Femur (tissue), 1 donor: ENCODE measurements at places on chromosomes 6 and 20.
A peak's percentile ranks its signal among the peaks of the same experiment; 100 is the strongest.

DNA sequence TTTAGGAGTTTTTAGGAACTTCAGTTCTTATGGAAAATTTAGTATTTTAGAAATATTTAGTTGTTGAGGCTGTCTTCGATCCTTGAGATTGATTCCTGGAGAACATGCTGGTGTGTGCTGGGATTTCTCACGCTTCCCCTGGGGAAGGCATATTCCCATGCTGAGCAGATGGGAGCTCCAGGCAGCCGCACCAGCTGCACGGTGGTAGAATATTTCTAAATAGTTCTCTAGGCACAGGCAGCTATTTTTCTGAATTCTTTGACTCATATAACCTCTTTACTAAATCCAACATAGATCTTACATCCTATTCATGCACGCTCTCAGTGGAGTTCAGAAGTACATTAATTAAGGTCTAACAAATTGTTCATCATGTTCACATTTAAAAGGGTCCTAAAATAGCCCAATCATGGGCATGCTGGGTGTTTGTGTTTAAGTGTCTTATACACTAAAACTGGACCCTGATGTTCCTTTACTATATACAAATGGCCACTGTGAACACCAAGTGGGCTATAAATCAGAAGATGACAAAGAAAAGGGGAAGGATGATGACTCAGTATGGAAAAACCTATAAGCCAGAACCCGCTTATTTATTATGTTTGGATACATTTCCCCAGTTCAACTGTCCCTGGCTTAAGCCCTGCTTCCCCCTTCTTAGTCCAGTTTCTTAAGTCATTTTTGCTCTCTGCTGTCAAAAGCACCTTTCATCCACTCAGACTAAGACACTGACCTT is 138.5 kb downstream of the UST start:
- DNase-seq = no peak

- peak; percentile 77 for DNase-seq
Measured at GRCh38 chr6:35363293-35363750, 21.0 kb downstream of the PPARD start.

DNA sequence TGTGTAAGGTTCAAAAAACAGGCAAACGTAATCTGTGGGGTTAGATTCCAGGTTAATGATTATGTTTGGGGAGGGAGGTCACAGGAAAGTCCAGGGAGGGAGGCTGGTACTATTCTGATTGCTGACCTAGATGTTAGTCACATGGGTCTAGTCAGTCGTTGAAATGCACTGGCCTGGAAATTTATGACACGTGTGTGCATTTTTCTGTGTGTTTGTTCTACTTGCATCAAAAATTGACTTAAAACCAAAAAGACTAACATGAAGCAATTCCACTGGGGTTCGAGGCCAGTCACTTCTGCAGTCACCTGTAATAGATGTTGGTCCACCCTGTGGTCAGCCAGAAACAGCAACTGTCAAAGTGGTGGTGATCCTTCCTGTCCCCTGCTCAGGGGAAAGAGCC is 104.2 kb upstream of the MLN start:
- no peak for DNase-seq

DNA sequence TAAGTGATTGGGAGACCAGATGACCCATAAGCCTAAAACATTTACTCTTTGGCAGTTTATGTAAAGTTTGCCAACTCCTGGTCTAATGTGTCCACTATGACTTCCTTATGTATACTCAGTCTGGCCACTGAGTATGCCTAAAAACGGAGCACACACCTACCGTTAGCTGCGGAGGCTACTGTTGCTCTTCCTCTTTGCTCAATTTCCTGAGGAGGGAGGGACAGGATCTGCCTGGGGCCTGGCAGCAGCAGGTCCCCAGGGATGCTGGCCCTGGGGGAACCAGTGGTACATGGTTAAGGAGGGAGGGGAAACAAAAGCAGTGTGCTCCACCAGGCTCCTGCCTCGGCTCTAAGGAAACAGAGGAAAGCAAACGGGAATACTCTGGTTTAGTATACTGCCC is 113.5 kb downstream of the CDYL start:
- no peak for DNase-seq

DNA sequence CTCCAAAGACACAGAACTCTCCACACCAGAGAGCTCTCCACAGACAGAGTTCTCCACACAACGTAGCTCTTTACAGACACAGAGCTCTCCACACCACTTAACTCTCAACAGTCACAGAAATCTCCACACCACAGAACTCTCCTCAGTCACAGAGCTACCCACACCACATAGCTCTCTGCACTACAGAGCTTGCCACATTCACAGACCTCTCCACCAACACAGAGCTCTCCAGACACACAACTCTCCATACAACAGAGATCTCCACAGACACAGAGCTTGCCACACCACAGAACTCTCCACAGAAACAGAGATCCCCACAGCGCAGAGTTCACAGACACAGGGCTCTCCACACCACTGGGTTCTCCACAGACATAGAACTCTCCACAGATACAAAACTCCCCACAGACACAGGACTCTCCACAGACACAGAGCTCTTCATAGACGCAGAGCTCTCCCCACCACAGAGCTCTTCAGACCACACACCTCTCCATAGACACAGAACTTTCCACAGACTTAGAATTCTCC is 52.5 kb downstream of the ERMARD start:
- no peak for DNase-seq

DNA sequence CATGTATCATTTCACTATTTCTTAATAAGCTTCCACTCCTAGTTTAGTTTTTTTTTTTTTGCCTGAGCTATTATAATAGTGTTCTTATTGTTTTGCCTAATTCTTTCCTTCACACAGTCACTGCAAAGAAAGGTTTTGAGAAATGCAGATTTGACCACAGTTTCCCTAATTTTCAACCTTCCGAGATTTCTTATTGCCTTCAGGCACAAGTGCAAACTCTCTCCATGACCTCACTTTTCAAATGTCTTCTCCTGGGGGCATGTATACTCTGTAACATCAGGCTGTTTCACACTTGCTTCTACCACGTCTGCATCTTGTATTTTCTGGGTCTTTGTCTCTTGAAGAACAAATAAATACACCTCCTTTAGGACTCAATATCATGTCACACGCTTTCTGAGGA is 339.0 kb upstream of the CITED2 start:
- no peak for DNase-seq

GRCh38 chr6:54654381-54654780 is 192.2 kb upstream of the FAM83B start:
- DNase-seq = no peak

DNA sequence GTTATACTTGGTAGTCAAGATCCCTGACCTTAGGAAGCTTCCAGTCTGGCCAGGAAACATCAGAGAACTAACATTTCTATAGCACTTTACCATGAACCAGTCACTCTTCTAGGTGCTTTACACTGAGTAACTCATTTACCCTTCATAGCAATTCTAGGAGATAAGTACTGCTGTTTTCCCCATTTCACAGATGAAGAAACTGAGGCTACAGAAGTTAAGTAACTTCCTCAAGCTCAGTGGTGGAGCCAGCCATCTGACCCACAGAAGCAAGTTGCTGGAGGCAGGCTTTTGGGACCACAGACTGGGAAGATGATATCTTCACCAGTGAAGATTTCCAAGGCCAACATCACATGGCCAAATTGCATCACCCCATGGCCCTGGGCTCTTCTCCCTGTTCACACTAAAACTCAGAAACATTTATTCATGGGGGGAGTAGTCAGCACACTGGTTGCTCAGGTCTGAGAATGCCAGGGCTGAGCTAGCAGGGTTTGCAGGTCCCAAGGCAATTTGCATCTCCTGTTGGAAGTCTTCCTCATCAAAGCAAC is 70.3 kb downstream of the UNC5CL start:
- no peak for DNase-seq

- no peak for DNase-seq
Measured at GRCh38 chr20:61861054-61861841, 204.4 kb downstream of the TAF4 start.

DNA sequence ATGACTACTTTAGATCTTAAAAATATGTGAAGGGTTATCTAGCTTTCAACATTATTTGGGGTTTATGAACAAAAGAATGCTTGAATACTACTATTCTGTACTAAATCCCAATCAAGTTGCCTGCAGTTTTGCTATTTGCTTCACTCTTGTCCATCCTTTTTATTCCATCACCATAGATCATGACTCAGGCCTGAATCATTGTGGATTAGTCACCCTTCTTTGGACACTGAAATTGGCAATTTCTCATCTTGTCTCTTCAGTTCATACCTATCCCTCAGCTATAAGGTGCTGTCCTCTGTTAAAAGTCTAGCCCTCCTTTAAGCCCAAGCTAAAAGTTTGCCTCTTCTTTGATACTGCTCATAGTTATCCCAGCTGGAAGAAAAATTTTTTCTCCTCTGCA is 199.1 kb downstream of the CENPW start:
- DNase-seq = no peak

- DNase-seq = no peak
Measured at GRCh38 chr6:130041594-130041993, 23.2 kb downstream of the L3MBTL3 start.

- peak; percentile 23 for DNase-seq
Measured at GRCh38 chr20:5786930-5787795, 37.0 kb downstream of the SHLD1 start.

DNA sequence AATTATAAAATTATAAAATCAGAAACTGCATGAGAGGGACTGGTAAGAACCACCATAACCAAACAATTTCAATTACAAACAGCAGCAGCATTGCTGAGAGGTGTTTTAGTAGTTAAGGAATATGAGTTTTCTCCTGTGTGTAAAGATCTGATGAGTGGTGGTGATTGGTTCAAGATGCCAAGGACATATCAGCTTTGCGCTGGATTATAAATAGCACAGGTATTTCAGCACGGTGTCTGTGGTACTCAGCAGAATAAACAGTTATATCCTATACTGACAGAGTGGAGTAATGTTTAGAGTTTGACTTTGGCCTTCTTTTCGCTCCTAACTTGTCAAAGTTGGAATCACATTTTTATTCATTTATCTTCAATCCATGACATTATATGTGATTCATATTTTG is 501.0 kb downstream of the CDH26 start:
- DNase-seq = no peak

- peak; percentile 69 for DNase-seq
Measured at GRCh38 chr6:34284563-34285447, 36.0 kb upstream of the SMIM29 start.
